ENCODE measurements at places on chromosomes 5 and 9.

- no peak for DNase-seq
These were observed 722 bp downstream of the SLC22A4 start for GRCh38 chr5:132294728-132295504.

- DNase-seq = no peak
These were observed 5.5 kb upstream of the STOML2 start for GRCh38 chr9:35108461-35108860.

DNA sequence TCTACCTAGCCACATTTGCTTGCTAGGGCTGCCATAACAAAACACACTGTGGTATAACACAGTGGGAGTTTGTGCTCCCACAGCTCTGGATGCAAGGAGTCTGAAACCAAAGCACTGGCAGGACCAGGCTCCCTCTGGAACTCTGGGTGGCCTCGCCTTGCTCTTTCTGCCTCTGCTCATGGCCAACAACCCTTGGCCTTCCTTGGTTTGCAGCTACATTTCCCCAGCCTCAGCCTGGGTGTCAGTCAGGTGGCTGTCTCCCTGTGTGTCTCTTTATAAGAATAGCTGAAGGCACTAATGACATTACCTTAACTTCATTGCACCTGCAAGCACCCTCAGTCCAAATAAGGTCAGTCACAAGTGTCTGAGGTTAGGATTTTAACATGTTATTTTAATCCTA lies 101.0 kb upstream of the IRX2 start:
- DNase-seq = no peak

DNA sequence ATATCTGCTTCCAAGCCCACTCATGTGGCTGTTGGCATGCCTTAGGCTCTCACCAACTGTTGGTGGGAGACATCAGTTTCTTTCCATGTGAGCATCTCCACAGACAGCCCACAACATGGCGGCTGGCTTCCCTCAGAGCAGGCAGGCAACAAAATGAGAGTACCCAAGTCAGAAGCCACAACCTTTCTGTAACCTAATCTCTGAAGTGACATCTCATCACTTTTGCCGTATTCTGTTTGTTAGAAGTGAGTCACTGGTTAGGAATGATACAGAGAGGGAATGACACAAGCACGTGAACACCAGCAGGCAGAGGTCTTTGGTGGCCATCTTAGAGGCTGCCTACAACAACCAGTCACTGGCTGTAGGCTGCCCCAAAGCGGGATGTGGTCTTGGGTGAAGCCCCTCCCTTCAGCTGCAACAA lies 88.6 kb upstream of the RASGRF2 start:
- DNase-seq = no peak

DNA sequence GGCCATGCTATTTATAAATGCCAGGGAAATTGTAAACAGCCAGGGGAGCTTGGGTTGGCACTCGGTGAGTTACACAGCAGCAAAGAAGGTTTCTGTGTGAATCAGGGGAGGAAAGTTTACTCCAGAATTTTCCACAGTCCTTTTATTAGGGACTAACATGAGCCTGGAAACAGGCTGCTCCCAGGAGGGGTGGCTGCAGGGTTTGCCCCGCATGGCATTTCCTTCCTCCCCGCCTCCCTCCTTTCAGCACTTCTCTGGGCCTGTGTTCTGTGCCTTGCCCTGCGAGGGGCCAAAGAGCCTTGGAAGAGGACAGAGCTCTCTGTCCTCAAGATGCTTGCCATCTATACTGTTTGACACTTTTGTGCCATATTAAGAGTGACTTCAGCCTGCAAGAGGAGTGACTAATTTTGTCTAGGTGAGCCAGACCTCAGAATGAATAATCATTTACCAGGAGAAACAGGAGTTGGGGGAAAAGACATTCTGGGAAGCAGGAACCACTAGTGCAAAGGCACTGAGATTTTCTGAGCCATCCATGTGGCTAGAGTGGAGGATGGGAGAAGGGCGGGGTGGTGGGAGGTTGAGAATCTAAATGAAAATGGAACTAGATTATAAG lies 1.8 kb downstream of the GSN start:
- no peak for DNase-seq

DNA sequence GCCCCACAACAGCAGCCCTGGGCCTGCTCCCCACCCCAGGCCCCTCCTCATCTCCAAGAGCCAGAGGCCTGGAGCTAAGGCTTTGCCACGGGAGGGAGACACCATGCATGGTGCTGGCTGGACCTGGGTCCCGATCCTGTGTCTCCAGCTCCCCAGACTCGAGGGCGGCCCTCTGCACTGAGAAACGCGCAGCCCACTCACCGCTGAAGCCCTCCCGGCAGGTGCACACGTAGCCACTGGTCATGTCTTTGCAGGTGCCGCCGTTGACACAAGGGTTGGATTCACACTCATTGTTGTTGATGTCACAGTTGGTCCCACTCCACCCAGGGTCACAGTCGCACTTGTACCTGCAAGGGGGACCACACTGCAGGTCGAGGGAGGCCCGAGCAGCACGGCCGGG lies 30.4 kb upstream of the SEC16A start:
- DNase-seq = no peak

GRCh38 chr9:126071076-126071750 lies 255.4 kb upstream of the MVB12B start:
- DNase-seq = no peak

DNA sequence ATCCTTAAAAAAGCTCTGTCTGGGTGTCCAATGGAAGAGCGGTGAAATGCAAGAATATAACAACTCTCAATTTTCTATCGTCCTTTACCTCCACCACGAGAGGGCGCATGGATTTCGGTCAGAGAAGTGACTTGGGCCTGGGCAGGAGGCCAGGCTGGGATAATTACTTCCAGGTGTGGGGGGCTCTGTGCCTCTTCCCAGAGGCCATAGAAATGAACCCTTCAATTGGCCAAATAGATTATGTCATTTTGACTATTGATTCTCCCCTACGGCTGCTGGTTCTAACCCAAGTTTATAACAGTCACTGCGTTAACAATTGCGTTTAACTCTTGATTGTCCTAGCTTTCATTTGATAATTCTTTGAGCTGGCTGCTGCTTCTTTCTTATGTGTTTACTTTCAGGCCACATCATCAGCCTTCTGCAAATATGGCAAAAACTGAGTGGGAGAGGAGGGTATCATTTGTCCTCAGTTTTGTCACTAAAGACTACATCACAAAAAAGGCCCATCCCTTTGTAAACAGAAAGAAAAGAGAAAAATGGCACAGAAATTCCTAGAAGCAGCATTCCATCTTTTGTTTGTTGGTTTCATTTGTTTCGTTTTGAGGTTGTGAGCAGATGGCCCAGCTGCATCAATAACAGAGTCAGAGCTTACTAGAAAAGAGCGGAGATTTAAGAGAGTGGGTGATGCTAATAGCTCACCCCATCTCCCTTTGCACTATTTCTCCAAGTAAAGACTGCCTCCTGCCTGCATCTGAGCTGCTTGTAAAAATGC lies 45.4 kb upstream of the ZFR start:
- DNase-seq = peak; percentile 45

DNA sequence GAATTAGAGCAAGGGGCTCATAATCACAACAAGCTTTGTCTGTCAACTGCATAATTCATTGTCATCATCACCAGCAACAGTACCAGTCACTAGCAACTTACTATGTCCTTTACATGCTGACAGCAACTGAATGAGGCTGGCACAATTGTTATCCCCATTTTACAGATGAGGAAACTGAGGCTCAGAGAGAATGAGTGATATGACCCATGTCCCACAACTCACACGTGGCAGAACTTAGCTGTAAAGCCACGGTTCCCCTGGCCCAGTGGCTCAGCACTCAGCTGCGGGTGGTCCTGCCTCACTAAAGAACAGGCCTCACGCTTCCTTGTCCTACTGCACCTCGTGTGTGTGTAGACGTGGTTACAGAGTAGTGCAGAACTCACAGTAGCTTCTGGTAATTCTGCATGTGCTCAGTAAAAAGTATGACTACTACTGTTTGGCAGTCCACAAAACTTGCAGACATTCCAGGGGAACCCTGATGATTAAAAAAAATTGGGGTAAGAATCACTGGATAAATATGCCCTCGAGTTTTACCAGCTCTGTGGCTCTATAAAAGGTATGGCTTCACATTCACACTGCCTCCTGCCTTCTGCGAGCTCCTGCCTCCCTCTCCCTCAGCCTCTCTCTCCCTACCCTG lies 30.2 kb downstream of the AFAP1L1 start:
- no peak for DNase-seq

DNA sequence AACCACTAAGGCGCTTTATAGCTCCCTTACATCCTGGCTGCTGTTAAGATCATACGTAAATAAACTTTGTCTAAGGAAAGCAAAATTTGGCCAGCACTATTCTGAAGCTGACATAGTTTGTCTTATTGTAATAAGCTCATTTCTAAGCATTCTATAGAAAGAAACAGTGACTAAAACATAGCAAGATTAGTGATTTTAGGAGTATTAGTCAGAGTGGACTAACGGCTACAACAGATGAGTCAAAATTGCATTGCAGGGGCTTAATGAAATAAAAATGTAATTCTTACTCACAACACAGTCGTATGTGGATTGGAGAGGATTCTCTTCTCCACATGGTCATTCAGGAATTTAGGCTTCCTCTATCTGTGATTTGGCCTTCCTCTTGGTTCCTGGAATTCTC lies 347.6 kb downstream of the GADD45G start:
- no peak for DNase-seq

GRCh38 chr9:92122061-92122460 lies 6.8 kb upstream of the SPTLC1 start:
- DNase-seq = no peak

DNA sequence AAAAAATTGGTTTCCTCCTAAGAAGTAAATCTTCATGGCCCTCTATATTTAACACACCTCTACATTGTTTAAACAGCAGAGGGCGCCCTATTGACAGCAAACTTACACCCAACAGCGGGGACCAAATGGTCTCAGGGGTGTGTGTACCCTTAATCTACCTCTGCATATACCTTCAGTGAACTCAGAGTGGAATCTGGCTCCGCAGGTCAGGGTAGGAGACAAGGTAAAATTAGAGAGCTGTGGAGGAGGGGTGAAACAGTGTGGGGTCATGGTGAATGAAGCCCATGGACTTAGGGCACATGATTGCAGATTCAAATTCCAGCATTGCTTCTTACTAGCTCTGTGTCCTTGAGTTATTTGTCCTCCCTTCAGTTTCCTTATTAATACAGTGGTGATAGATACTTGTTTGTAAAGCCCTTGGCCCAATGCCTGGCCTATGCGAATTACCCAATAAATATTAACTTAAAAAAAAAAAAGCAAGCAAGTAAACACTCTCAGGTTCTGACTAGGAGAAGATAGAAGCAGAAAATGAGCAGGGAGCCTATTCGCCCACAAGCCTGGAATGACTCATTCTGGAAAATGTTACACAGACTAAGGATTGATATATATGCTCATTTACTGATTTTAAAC lies 122.9 kb downstream of the CAVIN4 start:
- no peak for DNase-seq
